ENCODE measurements at places on chromosomes 6 and 20.
A peak's percentile ranks its signal among the peaks of the same experiment; 100 is the strongest.

DNA sequence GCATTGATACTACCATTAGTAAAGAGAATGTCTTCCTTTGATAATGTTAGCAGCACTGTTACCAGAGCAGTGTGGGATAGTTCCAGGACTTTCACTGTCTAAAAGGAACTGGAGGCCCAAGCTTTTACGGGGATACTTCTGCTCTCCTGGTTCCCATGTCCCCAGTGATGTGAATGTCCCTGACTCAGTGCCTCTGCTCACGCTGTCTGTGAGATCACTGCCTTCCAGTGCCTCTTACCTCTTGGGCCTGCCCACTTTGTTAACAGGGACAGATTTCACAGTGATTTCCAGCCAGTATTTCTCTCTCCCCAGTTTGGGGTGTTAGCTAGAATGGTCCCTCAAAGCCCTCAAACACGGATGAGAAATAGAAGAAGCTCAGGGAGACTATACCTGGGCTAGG is 14.4 kb downstream of the PTPRA start:
- no peak for DNase-seq

- DNase-seq: no peak
Observed at GRCh38 chr6:143878272-143878760, 14.0 kb downstream of the ZC2HC1B start.

- DNase-seq: no peak
Observed at GRCh38 chr20:10618611-10619245, 55.1 kb downstream of the JAG1 start.

DNA sequence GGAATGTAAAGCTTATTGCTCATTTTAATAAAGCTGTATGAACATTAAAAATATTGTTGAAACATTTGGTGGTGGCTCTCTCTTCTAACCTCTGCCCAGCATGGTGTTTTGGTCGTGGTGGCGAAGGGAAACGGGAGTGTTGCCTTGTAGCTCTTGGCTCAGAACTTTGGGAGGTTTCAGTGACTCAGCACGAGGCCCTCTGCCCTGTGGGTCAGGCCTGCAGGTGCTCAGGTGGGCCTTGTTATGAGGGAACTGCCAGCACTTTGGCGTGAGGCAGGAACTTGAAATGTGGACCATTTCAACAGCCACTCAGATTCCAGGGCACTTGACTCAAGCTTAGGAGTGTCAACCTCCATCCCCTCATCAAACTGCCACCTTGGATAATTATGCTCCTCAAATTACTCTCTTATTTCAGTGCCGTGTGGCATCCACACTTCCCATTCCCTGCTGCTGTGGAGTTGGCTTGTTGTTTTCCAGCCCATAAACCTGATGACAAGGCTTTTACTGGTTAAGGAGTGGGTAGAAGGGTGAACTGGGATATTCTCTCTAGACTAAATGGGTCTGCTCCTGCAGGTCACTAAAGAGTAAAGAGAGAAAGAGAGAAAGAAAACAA is 36.3 kb downstream of the PRDM1 start:
- DNase-seq: no peak

DNA sequence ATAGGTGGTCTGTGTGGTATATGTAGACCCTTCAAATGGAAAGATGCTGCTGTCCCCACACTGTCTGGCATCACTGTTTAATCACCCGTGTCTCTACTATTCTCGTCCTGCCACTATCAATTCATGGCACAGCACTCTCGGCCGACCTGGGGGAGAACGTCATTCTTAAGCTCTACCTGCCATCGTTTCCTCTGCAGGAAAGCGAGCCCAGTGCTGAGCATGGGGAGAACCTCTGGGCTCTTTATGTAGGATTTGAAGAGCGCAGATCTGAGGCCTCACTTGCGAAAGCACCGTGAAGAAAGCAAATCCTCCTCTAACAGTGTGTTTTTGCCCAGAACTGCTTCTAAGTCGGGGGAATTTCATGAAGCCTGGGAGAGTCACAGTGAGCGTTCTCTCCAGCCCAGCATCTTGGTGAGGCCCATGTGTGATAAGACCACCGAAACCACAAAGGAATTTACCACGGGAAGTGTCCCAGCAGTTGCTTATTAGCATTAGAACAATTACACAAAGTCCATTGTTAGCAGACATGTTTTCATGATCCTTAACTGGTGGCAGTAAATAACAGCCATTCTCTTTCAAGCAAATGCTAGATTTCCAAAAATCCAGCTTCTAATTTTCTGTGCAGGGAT is 124.3 kb downstream of the SCML4 start:
- DNase-seq: no peak

GRCh38 chr6:127592964-127593363 is 16.0 kb downstream of the C6orf58 start:
- DNase-seq: no peak

- no peak for DNase-seq
Observed at GRCh38 chr20:22339946-22340345, 244.4 kb downstream of the FOXA2 start.

GRCh38 chr6:33116841-33117711 is 41.3 kb downstream of the HLA-DPB1 start:
- DNase-seq: no peak

DNA sequence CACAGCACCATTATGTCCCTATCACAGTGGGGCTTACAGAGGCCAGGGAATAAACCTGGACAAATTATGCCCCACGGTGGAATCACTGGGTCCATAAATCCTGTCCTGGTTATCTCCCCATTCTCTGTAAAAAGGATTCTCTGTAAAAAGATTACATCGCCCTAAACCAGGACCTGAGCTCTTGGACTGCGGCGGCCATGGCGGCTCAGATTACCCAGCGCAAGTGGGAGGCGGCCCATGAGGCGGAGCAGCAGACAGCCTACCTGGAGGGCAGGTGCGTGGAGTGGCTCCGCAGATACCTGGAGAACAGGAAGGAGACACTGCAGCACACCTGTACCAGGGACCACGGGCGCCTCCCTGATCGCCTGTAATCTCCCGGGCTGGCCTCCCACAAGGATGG is 8.4 kb upstream of the HLA-A start:
- DNase-seq: no peak

DNA sequence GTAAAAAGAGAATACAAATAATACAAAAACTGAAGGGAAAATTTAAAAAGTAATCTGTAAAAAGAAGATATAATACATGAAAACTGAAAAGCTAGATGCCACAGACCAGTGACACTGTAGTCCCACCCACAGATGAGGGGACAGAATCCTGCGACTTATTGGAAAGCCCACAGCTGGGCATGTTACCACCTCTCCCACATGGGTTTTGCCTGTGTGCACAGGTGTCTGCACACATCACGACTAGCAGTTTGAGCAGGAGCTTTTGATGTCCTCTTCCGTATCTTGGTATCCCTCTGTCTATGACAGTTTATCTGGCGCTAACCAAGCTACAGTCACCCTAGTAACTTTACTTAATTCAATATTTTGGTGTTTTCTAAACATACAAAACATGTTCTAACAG is 291.1 kb upstream of the EXOC2 start:
- no peak for DNase-seq

- no peak for DNase-seq
Observed at GRCh38 chr6:82783587-82784236, 281.9 kb downstream of the UBE3D start.

- DNase-seq: no peak
Observed at GRCh38 chr6:35140639-35141006, 516 bp downstream of the TCP11 start.

DNA sequence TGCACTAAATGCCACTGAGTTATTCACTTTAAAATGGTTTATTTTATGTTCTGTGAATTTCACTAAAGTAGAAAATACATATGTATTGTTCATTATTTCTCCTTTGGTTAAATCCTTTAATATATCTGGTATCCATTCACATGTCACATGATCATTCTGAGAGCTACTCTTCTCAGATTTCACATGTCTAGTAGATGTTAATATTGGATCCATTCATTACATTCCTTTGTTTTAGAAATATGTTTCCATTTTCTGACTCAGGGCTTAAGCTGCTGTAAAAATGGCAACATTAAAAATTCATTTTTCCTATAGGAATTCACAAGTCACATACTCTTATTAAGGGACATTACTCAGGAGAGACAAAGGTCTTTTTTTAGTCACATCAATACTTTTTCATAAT is 205.4 kb downstream of the ZFAND3 start:
- no peak for DNase-seq

GRCh38 chr20:16709017-16709416 is 20.8 kb upstream of the SNRPB2 start:
- DNase-seq: no peak

GRCh38 chr20:10329387-10330005 is 104.5 kb downstream of the MKKS start:
- DNase-seq: no peak

- no peak for DNase-seq
Observed at GRCh38 chr20:5182615-5183254, 55.9 kb downstream of the CDS2 start.

DNA sequence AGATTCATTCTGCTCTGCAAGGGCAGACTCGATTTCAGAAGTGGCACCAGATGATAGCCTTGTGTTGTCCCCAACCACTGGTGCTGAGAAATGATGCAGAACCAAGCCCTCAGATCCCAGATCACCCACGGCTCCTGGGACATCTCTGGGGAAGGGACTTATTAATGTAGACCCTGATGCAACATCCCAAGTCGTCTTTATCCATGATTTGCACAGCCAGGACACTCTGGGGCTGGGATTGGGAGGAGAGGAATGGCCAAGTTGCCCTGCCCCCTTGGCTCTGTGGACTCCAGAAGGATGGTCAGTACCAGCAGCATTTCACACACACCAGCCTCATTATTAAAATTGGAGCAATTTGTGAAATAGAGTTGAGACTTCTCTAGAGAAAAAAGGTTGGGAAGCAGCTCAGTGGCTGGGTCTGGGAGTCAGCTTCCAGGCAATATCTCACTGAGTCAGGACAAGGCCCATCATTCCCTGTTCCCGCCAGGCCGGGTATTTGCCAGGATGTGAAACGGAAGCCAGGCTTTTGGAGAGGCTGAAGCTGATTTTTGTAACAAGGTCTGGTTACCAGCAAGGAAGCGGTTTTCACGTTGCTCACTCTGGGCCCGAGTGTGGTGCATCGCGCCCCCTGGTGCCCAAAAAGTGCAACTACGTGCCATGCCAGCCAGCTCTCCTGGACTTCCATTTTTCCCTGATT is 67.4 kb downstream of the ZBTB2 start:
- DNase-seq: peak; percentile 66

GRCh38 chr6:15310680-15311079 is 64.8 kb downstream of the JARID2 start:
- no peak for DNase-seq

GRCh38 chr6:89360415-89360999 is 8.0 kb upstream of the UBE2J1 start:
- no peak for DNase-seq

GRCh38 chr6:168097221-168097620 is 18.2 kb upstream of the FRMD1 start:
- DNase-seq: no peak

DNA sequence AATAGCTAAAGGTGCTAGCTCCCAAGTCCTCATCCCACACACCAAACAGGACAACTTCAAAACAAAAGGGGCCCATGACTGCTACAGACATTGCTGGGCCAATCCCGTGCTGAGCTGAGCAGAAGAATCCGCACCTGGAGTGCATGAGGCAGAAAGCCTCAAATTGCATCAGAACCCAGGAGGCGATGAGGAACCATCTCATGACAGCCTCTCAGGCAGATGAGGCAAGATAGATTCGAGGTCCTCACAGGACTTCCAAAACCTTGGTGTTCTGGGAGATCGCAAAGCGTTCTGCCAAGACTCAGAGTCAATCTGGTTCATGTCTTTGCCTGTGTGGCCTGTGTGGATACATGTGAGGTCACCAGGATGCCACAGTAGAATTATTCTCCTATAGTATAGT is 32.8 kb upstream of the SSTR4 start:
- no peak for DNase-seq

- no peak for DNase-seq
Observed at GRCh38 chr6:162653808-162654207, 73.8 kb downstream of the PRKN start.

- no peak for DNase-seq
Observed at GRCh38 chr20:63939061-63939935, 16.9 kb downstream of the UCKL1 start.

DNA sequence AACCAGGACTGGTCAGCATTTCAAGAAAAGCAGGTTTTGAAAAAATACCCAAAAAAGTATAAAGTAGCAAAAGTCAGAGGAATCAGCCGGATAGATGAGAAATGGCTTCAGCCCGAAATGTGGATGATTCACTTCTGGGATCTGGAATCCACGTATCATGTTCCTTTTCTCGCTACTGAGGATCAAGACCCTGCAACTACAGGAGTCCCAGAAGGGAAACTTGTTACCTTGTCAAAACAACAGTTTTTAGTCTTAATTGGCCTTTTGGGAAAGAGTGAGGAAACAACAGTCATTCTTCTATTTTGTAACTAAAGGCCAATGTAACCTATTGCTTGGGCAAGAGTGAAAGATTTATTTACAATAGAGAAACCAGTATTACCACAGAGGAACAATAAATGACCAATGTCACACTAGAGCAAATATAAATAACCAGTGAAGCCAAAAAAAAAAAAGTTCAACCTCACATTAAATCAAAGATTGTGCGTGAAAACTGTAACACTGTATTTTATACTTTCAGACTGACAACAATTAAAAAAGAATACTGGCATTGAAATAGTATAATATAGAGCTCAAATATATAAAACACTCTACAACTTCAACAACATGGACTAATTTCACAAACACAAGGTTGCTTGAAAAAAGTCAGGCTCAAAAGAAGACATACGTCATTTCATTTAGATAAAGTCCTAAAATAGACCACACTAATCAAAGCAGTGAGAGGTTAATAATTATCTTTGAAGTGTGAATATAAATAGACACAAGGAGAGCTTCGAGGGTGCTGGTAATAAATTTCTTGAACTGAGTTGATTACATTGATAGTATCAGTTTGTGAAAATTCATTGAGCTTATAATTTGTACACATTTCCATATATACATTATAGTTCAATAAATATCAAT is 116.2 kb downstream of the GFRAL start:
- DNase-seq: no peak

DNA sequence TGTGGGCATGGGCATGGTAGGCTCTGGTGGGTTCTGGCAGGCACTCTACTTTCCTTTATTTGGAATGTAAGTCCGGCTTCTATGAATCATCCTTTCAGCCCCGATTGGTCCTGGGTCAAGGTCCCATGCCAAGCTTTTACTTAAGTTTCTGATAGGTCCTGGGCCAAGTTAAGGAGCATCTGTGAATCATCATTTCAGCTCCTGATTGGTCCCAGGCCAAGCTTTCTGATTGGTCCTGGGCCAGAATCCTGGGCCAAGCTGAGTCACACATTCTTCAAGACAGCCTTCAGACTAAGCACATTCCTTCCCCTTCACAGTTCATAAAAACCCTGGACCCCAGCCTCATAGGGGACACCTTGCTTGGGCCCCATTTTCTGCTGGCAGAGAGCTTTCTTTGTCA is 231.0 kb upstream of the EYS start:
- no peak for DNase-seq

DNA sequence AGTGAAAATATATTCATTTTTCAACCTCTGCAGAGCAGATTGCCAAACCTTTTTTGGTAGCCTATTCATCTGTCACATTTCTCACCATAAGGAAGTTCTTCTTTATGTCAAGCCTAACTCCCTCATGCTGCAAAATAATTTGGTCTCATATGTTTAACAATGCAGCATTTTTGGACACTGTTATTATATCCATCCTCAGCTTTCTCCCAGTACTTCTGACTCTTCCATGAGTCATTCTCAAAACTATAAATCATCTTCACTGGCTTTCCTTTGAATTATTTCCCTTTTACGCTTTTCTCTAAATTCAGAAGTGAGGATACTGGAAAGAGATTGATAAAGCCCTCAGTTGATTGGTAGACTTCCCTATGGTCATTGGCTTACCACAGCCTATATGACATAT is 192.2 kb downstream of the TPBG start:
- no peak for DNase-seq

- DNase-seq: peak; percentile 75
Observed at GRCh38 chr6:36907781-36908180, 22.0 kb downstream of the C6orf89 start.

GRCh38 chr6:101663100-101663499 is 269.6 kb downstream of the GRIK2 start:
- DNase-seq: no peak

Measured in pons (tissue), 1 donor.